ENCODE measurements at places on chromosomes 4 and X.

DNA sequence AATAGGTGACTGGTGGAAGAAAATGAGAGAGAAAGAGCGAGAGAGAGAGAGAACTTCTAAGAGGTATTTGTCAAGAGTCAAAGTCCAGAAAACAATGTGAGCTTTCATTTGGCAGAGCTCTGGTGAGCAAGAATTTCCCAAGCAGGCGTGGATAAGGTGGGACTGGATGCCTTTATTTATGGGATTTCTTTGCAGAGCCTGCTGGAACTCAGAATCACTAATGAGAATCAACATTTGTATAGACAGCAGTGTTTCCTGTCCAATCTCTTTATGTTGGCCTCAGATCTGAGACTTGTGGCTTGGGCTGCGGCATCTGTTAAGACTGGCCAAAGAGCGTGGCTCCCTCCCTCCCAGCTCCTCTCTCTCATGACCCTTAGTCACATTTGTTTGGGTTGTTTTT, 67.9 kb upstream of the TBL1X start:
- no peaks in the 10 kb centered on the region for H3K36me3 ChIP-seq
- no peaks in the 10 kb centered on the region for H3K4me1 ChIP-seq
- no peak overlapping the region for H3K4me3 ChIP-seq
- no peaks in the 10 kb centered on the region for H3K27me3 ChIP-seq
- no peak overlapping the region for H3K27ac ChIP-seq
- DNase-seq: no peak

DNA sequence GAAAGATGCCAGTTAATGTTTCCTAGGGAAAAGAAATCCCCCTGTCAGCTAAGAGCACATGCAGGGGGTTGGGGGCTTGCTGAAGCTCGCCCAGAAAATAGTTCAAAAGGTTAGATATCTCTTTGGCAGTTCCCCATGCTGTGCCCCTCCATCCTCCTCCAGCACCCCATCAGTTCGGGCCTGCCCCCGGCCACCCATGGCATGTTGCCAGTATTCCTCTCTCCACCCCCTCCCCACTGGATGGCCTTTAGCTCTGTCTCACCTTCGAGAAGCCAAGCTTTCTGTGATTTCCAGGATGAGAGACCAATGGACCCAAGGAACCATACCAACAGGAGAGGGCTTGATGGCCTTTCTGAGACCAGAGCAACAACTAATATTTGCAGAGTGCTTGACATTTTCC, 5.2 kb downstream of the RAB33A start:
- H3K4me3 ChIP-seq: no peak overlapping the region
- no peaks in the 10 kb centered on the region for H3K36me3 ChIP-seq
- no peak for DNase-seq
- H3K27me3 ChIP-seq: no peaks in the 10 kb centered on the region

DNA sequence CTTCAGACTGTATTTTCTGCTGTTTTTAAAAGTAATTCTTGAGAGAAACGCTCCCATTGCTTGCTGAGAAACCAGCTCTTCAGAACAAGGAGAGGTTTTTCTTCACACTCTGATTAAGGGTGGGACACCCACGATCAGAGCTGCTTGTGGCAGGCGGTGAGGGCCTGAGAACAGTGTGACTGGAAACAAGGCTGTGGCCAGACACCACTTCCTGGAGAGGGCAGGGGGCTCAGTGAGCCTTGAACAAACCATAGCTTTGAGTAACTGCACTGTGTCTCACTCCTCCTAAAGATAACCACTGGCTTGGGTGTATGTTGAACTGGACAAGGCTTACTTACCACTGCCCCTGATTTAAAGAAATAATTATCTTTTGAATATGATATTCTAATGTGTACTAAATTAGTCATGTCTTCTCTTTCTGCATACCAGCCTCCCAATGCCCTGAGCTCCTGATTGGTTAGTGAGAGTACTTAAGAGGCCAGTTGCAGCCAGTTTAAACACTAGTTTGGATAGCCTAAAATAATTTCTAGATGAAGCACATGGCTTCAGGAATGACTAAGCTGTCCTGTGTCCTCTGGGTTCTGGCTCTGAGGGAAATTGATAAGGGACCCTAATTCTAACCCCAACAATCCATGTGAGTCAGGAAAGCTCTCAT, 3.7 kb upstream of the GPR82 start:
- no peaks in the 10 kb centered on the region for H3K36me3 ChIP-seq
- H3K4me1 ChIP-seq: no peaks in the 10 kb centered on the region
- DNase-seq: no peak
- H3K27me3 ChIP-seq: no peaks in the 10 kb centered on the region
- no peak overlapping the region for H3K27ac ChIP-seq

DNA sequence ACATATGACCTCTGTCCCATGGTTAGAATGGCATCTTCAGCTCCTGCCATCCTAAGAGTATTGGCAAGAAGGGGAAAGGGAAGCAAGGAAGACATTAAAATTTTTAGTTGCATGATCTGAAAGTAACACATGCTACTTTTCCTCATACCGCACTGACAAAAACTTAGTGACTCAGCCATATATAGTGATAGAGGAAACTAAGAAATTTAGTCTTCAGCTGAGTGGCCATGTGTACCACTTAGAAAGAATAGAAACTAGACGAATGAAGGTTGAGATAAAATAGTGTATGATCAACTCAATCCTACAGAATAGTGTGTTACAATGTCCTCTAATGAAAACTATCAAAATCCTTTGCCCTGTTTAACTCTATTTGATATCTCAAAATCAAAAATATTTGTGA, 164.1 kb downstream of the PPP3CA start:
- no peak overlapping the region for H3K4me3 ChIP-seq
- H3K27ac ChIP-seq: no peak overlapping the region
- DNase-seq: no peak
- peaks cover 9% of the 10 kb centered on the region for H3K36me3 ChIP-seq
- no peaks in the 10 kb centered on the region for H3K27me3 ChIP-seq

DNA sequence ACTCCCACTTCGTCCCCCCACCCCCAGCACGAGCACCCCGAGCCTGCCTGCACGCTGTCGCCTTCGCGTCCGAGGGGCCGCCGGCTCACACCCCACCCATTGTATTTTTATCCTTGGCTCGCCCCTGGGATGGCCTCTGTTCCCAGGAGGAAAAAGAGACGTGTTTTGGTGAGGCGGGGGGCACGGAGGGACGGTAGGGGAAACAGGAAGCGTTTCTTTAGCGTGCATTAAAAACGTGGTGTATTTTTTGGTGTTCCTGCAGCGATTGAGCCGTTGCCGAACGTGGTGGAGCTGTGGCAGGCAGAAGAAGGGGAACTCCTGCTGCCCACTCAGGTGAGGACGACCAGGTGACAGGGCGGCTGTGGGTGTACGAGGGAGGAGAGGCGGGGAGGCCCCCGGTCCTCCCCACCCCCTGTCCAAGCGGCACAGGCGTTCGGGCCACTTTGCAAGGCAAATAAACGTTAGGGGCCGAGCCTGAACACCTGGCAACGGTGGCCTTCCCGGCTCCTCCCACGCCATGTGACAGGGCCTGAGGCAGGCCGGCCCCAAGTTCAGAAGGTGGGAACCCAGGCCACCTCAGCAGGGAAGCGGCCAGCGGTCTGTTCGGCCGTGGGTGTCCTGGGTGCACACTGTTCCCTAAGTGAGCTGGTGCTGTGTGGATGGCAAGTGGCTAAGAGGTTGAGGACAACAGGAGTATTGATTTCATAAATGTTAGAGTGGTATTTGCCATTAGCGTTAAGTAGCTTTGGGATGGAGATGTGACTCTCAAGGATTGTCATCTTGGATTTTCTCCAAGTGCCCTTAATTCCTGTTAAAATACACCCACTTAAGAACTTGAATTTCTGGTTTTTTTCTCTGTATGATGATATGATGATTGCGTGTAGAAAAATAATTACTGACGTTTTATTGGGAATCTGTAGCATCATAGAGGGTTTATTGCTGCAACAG, 1.1 kb downstream of the TMEM131L start:
- H3K4me3 ChIP-seq: peak overlapping the region; percentile 91
- DNase-seq: peak; percentile 20
- peak overlapping the region; percentile 90 for H3K27ac ChIP-seq
- no peaks in the 10 kb centered on the region for H3K36me3 ChIP-seq

GRCh38 chr4:37446016-37446415, 201.5 kb downstream of the NWD2 start:
- H3K27me3 ChIP-seq: peaks cover 41% of the 10 kb centered on the region
- no peak overlapping the region for H3K4me3 ChIP-seq
- H3K36me3 ChIP-seq: no peaks in the 10 kb centered on the region
- H3K4me1 ChIP-seq: no peaks in the 10 kb centered on the region

GRCh38 chr4:108072300-108072699, 82.6 kb downstream of the HADH start:
- DNase-seq: no peak
- no peak overlapping the region for H3K27ac ChIP-seq
- no peak overlapping the region for H3K4me3 ChIP-seq
- H3K36me3 ChIP-seq: no peaks in the 10 kb centered on the region
- H3K4me1 ChIP-seq: no peaks in the 10 kb centered on the region

DNA sequence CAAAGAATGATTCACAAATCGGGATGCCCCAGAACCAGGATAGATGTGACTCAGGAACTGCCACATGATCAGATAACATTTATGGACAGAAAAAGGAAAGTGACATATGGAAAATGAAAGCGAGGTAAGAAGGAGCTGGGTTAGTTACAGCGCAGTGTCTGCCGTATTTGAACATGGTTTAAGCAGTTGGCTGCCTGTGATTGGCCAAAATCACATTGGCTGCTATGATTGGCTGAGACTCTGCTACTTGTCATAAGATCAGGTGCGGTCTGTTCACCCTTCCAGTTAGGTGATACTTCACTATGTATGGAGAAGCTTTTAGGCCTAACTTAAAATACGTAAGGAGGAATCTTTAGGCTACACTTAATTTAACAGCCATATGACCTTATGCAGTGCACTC, 322.7 kb upstream of the HAND2 start:
- no peak overlapping the region for H3K4me3 ChIP-seq
- H3K36me3 ChIP-seq: no peaks in the 10 kb centered on the region
- no peak for DNase-seq
- no peaks in the 10 kb centered on the region for H3K27me3 ChIP-seq
- H3K4me1 ChIP-seq: peaks cover 18% of the 10 kb centered on the region

DNA sequence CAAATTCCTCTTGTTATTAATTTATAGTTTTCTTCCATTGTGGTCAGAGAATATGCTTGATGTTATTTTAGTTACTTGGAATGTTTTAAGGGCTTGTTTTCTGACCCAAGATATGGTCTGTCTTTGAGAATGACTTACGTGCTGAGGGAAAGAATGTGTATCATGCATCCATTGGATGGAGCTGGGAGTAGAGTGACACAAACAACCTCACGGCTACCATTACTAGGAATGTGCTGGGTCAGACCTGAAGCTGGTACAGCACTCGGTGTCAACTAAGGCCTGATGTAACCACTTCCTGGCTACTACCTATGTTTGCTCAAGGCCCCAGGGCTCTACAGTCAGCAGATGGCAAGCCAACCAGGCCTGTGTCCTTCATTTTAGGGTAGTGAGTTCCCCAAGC, 257.8 kb downstream of the FAT4 start:
- no peak for DNase-seq
- no peaks in the 10 kb centered on the region for H3K27me3 ChIP-seq
- no peaks in the 10 kb centered on the region for H3K36me3 ChIP-seq

- H3K4me1 ChIP-seq: no peaks in the 10 kb centered on the region
- no peak overlapping the region for H3K27ac ChIP-seq
- DNase-seq: no peak
- H3K4me3 ChIP-seq: no peak overlapping the region
- no peaks in the 10 kb centered on the region for H3K27me3 ChIP-seq
- no peaks in the 10 kb centered on the region for H3K36me3 ChIP-seq
Measured at GRCh38 chr4:34732176-34732950, 1512.0 kb downstream of the ARAP2 start.

DNA sequence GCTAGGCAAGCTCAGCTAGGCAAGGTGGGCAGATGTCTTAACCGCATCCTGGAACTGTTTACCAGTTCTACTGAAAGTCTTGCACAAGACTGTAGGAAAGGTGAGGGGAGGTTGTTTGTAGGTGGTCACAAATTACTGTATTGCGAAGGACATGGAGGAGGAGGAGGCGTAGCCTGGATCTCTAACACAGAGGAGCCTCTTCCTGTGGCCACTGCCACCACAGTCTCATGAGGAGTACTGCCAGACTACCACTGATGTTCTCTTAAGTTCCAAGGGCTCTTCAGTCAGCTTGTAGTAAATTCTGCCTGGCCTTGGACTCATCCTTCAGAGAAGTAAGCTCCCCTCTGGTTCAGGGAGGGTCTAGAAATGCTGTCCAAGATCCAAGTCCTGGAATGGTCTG, 258.6 kb downstream of the FAT4 start:
- H3K27ac ChIP-seq: no peak overlapping the region
- no peaks in the 10 kb centered on the region for H3K36me3 ChIP-seq
- H3K27me3 ChIP-seq: no peaks in the 10 kb centered on the region
- no peak for DNase-seq
- no peak overlapping the region for H3K4me3 ChIP-seq
- H3K4me1 ChIP-seq: no peaks in the 10 kb centered on the region

GRCh38 chr4:3471098-3471760, 8.1 kb downstream of the DOK7 start:
- no peaks in the 10 kb centered on the region for H3K4me1 ChIP-seq
- H3K27me3 ChIP-seq: no peaks in the 10 kb centered on the region
- no peak overlapping the region for H3K27ac ChIP-seq
- no peak for DNase-seq
- no peak overlapping the region for H3K4me3 ChIP-seq

DNA sequence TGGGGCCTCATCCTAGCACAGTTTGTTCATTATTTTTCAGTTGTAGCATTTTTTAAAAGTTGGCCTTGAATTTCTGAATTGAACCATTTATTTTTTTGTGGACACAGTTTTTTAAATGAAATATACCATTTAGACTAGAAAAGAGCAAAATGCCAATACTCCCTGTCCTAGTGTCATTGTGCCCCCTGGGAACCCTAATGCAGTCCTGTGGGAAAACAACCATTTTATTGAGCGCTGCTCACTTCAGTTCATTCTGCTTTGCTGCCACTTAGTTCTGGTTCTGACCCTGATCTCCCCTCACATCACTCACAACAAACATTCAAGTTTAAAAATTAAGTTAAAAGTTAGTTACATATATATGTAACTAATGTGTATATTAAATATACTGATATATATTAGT, 5.4 kb downstream of the NFKB1 start:
- no peaks in the 10 kb centered on the region for H3K4me1 ChIP-seq
- no peaks in the 10 kb centered on the region for H3K27me3 ChIP-seq
- H3K4me3 ChIP-seq: no peak overlapping the region
- DNase-seq: no peak

All from A673 (cell line).